ENCODE measurements at places on chromosomes 3 and 15.

DNA sequence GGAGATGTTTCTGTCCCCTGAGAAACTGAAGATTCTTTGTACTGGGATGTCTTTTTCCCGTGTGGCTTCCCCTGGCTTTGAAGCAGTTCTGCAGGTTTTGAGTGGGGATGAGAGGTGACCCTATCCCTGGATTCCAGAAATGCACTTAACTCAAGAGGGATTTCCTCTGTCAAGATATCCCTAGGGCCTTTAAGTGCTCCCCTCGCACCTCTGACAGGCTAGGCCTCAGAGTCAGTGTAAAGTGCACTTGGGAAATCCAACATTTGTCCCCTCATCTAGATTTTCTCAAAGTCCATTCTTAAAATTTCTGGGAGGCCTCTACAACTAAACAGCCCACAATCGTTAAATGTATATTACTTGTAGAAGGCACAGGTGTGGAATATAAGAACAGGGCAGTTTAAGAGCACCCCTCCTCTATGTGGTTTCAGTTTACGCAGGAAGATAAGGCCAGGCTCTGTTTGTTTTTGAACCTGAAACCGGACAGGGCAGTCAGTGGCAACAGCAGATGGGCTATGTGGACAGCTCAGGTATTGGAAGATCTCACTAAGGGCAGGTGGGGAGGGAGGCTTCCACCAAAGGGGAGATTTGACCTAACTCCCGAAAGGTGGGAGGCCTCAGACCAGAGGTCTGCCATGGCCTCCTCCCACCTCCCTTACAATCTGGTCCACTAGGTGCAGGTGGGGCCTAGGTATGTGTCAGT is 4.8 kb downstream of the C3orf52 start:
- no peak for DNase-seq

- DNase-seq, result no peak
Measured at GRCh38 chr3:168091302-168091858, 4.3 kb downstream of the GOLIM4 start.

GRCh38 chr3:178618197-178618596 is 82.0 kb downstream of the KCNMB2 start:
- no peak for DNase-seq

DNA sequence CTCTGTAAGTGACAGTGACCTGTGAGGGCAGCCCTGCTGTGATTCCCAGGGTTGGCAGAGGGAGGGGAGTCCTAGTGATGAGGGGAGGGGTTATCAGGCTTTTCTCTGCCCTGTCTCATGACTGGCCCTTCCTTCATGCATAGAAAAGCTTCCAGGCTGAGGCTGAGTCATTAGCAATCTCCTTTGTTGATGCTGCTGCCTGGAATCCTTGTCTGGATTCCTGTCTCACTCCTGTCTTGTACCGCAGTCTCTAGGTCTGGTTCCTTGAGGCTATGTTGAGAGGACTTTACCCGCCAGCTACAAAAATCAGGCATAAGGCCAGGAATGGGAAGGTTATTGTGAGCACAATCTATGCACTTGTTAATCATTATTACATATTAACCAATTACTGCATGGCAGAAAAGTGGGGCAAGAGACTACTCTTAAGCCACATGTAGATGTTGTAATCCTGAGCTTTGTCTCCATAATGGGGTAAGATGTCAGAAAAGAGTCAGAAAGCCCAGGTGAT is 7.2 kb downstream of the KLHL6 start:
- DNase-seq, result no peak

GRCh38 chr3:135907422-135908165 is 57.9 kb upstream of the PPP2R3A start:
- no peak for DNase-seq

DNA sequence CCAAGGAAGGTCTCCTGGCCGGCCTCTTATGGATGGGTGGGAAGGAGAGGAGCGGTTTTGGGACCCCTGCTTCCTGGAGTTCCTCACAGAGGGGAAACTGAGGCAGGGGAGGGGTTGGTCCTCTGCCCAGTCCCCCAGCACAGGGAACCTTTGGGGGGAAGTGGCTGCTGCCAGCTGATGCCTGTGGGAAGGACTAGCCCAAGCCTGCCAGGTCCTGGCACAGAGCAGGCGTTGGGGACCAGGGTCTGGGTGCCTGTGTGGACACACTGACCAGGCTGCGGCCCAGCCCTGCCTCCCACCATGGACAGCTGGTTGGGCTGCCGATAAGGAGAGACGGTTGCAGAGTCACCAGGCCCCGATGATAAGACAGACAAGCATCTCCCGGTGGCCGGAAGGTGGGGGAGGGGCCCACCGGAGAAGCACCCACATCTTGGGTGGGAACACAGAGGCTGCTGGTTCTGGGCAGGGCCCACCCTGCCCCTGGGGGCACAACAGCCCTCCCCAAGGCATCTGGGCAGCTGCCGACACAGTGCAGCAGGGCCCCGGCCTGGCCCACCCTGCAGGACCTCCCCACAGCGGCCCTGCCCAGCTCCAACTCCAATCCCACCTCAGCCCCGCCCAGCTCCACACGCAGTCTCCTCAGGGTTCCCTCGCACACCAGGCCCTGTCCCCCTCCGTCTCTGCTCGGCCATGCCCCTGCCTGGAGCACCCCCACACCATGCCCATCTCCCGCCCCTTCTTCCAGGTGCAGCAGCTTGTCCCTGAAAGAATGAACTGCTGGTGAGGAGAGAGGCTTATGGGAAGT is 50.7 kb downstream of the DNAJB8 start:
- no peak for DNase-seq

DNA sequence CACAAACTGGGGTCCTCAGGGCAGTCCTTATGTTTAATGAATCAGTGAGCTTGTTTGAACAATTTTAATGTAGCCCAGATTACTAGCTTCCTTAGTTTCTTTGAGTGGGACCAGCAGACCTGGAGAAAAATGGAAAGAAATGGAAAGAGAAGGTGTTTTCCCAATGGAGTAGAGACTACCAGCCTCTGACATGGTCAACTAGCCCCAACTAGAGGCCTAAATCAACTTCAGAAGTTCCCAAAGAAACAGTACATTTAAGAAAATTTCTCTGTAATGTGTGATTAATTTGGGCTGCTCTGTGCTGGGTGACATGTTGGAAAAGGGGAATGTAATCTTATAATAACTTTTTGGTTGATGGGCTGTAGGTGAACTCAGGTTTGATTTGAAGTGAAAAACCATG is 310.9 kb downstream of the MFSD1 start:
- DNase-seq, result no peak

DNA sequence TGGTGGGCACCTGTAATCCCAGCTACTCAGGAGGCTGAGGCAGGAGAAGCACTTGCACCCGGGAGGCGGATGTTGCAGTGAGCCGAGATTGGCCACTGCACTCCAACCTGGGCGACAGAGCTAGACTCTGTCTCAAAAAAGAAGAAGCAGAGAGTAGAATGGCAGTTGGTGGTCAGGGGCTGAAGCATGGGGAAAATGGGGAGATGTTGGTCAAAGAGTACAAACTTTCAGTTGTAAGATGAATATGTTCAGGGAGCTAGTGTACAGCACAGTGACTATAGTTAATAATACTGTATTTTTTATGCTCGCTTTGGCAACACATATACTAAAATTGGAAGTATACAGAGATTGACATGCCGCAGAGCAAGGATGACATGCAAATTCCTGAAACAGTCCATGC is 41.5 kb downstream of the PCNP start:
- no peak for DNase-seq

DNA sequence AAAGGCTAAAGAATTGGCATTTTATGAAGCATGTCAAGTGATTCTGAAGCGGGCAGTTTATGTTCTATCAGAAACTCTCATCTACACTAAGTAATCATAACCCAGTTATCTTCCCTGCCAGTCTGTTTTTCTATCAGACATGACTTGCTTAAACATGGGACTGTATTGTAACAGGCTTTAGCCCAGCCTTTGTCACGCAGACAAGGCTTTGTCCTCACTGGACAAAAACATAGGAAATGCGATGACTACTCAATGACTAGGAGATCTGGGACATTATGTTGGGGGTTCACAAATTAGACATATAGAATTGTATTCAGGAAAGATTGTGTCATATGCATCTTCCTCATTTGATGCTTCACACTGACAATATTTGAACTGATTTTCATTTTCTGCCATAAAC is 115.5 kb downstream of the GADL1 start:
- no peak for DNase-seq

GRCh38 chr15:31326875-31327668 is 437 bp downstream of the KLF13 start:
- no peak for DNase-seq

- no peak for DNase-seq
Measured at GRCh38 chr3:45559560-45560118, 34.9 kb upstream of the LIMD1 start.

- DNase-seq, result no peak
Measured at GRCh38 chr15:101158166-101159095, 93.4 kb downstream of the CHSY1 start.

DNA sequence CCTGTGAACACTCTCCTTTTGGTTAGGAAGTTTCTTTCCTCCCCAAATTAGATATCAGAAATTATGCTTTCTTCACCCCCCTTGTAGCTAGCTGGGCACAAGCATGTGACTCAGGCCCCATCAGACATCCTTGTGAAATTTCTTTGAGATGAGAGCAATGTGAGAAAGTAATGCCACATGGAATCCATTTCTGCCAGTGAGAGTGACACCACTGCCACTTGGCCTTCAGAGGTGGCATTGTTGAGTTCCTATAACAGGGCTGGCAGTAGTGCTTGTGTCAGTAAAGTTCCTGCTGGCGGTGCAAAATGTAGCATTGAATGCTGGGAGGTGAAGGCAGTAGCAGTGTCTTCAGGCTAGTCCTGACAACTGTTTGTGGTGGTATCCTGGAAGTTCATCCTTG is 80.7 kb upstream of the ZNF280D start:
- no peak for DNase-seq

GRCh38 chr3:113896930-113897329 is 50.9 kb upstream of the ZDHHC23 start:
- no peak for DNase-seq

GRCh38 chr3:139627759-139628158 is 50.0 kb downstream of the NMNAT3 start:
- DNase-seq, result no peak

DNA sequence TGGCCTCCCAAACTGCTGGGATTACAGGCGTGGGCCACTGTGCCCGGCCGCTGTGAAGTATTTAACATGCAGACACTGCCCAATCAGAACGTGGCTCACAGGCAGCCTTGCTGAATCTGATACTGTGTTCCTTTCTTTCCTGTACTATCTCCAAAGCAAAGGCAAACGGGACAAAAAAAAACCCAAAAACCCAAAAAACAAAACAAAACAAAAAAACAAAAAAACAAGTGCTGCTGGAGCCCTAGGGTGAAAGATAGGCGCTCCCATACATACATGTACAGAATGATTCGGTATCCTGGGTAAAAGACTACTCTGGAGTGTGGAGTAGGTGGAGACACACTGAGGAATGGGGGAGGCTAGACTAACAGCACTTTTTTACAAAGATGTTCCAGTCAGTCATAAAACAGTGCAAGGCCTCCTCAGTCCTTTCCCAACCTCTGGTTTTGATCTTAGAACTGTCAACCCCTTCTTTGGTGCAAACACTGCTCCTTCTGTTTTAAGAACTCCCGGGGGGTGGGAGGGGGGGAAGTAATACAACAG is 7.7 kb upstream of the MAP1A start:
- DNase-seq, result no peak

- DNase-seq, result no peak
Measured at GRCh38 chr15:79450648-79451047, 18.5 kb downstream of the MINAR1 start.

- no peak for DNase-seq
Measured at GRCh38 chr15:56199038-56199437, 44.6 kb downstream of the RFX7 start.

DNA sequence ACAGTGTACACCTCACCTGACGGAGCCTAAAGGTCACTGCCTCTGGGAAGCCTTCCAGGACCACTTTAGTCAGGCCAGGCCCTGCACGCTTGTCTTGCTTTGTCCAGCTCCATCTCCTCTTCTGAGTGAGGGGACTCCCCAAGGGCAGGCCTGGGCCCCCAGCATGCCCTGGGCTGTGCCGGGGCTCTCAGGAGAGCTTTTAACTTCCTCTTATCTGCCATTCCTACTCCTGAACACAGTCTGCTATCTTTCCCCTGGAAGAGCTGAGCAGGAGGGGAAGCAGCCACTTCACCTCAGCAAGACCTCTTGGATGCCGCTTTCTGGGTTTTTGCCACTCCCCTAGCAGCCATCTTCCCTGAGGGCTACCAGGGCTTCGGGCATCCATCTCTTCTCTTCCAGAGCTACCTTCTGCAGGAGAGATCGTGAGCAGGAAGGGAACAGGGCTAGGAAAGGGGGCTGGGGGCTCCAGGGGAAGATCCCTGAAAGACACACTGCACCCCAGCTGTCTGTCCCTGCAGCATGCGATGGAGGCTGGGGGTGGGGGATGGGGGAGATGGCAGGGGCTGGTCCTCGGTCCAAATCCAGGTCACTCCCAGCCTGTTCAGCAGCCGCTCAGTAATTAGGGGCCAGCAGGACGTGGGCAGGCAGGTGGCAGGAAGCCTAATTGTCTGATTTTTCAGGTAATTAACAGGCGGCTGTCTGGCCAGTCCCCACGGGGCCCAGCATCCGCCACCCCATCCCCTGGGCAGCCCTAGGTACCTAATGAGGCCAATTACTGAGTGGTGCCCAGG is 19.9 kb upstream of the RPL29 start:
- no peak for DNase-seq

- DNase-seq, result no peak
Measured at GRCh38 chr3:177013681-177014280, 183.5 kb downstream of the TBL1XR1 start.

DNA sequence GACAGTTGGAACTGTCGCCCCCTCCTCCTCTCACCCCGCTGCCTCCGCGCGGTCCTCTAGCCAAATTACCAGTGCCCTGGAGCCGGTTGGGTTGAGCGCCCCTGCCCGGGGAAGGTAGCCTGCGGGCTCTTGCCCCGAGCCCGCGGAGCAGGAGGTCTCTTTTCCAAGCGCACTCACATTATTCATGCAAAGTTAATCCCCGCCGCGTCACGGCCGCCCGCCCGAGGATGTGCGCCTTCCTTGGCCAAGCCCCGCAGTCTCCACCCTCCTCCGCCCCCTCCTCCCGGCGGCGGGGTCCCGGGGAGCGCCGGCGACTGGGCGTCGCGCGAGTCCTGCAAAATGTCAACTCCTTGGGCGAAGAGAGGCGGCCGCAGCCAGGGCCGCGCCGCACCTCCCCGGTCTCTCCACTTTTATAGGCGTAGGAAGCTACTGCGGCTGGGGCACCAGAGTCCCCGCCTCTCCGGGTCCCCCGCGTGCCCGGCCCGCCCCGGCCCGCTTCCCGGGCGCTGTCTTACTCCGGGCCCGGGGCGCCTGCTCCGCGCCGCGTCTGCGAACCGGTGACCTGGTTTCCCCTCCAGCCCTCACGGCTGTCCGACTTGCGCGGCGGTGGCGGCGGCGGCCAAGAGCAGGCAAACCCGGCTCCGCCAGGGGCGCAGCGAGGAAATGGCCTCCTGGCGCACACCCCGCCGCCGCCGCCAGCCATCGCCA is at the start of gene THRB:
TSS of gene THRB (minus strand) at position 233 of the 708 bp plus-strand sequence.
- no peak for DNase-seq

- DNase-seq, result peak; percentile 66
Measured at GRCh38 chr3:107240183-107241091, 136.8 kb upstream of the CCDC54 start.
